ENCODE measurements at places on chromosomes 6 and 20. TPM values are rescaled to one million over a fixed set of nuclear protein-coding genes. Genes with fewer than 3 reads are reported as not detected.

DNA sequence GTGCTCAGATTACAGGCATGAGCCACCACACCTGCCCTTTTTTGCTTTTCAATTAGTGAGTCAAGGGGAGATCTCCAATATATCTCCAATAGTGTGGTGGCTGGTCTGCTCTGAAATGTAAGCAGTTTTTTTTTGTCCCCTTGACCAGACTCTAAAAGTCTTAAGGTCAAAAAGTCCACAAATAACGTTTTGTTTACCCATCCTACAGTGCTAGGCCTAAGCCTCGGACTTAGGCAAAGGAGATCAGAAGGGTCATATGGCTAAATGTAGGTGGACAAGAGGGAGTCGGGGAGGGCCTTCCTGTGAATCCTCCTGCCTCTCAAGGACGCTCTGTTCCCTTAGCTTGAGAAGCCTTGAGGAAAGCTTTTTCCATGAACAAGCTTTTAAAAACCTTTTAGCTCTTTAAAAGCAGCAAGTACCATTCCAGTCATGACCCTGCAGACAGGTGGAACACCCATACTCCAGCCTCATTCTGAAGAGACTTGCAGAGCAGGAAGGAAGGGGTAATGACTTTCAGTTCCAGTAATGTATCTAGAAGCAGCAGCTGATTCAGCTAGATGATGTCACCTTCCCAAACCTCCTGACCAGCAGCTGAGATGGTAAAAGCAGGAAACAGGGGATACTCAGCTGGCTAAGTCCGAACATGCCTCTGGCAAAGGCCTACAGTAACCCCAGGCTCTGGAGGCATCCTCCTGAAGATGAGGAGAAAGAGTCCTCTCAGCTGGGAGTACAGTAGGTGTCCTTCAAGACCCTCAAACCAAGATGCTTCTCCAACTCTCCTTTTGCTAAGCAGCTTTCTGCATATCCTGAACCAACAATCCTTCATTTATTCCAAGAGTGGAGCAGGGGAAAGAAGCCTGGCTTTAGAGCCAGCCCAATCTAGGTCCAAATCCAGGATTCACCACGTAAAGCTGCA, 23.6 kb downstream of the BCL2L1 start:
- H3K4me1 ChIP-seq = peaks cover 58% of the 10 kb centered on the region
- H3K27ac ChIP-seq = peak overlapping the region; percentile 6
- DNase-seq = no peak

GRCh38 chr6:144285548-144285797, 338 bp downstream of the UTRN start:
- no peaks in the 10 kb centered on the region for H3K27me3 ChIP-seq
- H3K4me1 ChIP-seq = peaks cover 20% of the 10 kb centered on the region
- H3K4me3 ChIP-seq = peak overlapping the region; percentile 65
- no peak for DNase-seq

The LY6G6D gene
- not detected for polyA plus RNA-seq

The POPDC3 gene
- not detected for polyA plus RNA-seq

GRCh38 chr6:159249752-159250151, 80.6 kb downstream of the FNDC1 start:
- DNase-seq = no peak
- no peak overlapping the region for H3K27ac ChIP-seq
- no peaks in the 10 kb centered on the region for H3K4me1 ChIP-seq
- no peaks in the 10 kb centered on the region for H3K36me3 ChIP-seq
- H3K27me3 ChIP-seq = no peaks in the 10 kb centered on the region

DNA sequence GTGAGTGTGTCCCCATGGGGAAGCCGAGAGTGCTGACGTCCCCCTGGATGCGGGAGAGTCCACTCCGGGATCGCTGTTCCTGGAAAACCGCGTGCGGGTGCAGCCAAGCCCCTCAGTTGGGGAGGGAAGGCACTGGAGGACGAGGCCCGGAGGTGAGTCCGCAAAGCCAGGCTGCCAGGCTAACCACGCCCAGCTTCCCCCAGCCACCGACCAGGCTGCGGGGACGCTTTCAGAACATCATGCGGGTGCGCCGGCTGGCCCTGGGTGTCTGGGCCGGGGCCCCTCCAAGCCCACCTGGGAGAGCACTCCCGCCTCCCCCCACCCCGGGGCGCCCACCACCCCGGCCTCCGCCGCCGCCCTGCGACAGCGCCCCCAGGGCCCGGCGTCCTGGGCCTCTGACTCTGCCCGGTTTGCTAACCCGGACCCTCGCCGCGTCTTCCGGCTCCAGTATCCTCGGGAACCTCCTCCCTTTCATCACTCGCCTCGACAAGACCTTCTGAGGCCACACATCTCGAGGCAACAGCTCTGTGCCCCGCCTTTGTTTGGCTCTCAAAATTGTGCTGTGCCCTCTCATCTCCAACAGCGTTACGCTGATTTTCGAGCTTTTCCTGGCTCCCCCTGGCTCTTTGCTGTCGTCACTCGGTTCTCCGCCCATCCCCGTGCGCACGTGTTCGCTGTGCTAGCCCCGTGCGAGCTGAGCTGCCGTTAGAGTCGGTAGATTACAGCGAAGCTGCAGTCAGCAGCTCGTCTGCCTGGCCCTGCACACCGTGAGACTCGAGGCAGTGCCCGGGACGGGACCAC, 47.1 kb upstream of the ENTPD6 start:
- no peak overlapping the region for H3K27ac ChIP-seq
- DNase-seq = peak; percentile 67
- peak overlapping the region; percentile 40 for H3K4me3 ChIP-seq
- H3K27me3 ChIP-seq = no peaks in the 10 kb centered on the region
- H3K36me3 ChIP-seq = no peaks in the 10 kb centered on the region

GRCh38 chr6:138492113-138492512, 7.2 kb downstream of the NHSL1 start:
- H3K27me3 ChIP-seq = no peaks in the 10 kb centered on the region
- no peak for DNase-seq
- no peak overlapping the region for H3K4me3 ChIP-seq
- no peaks in the 10 kb centered on the region for H3K4me1 ChIP-seq
- no peaks in the 10 kb centered on the region for H3K36me3 ChIP-seq
- no peak overlapping the region for H3K27ac ChIP-seq

DNA sequence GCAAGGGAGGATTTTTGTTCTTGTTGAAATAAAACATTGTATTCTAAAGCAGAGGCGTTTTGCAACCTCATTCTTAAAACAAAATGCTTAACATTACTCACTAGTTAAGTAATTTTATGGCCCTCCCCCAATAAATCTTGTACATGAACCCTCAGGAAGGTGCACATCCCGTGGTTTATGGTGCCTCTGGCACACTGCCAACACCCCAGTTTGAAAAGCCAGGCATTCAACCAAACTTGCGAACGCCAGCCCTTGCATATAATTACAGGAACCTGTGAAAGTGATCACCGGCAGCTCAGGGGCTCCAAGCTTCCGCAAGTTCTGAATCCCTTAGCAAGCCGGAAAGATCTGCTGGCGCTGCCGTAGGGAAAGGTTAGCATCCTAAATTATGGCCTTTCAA, 1109.0 kb upstream of the FLRT3 start:
- H3K4me3 ChIP-seq = no peak overlapping the region
- H3K27me3 ChIP-seq = no peaks in the 10 kb centered on the region
- no peaks in the 10 kb centered on the region for H3K4me1 ChIP-seq
- H3K27ac ChIP-seq = no peak overlapping the region

The ID1 gene
- polyA plus RNA-seq = 1.4 TPM

The PRRT1 gene
- polyA plus RNA-seq = not detected

The SYCP2L gene
- not detected for polyA plus RNA-seq

- no peaks in the 10 kb centered on the region for H3K4me1 ChIP-seq
- no peak for DNase-seq
- H3K27me3 ChIP-seq = no peaks in the 10 kb centered on the region
- no peak overlapping the region for H3K27ac ChIP-seq
- no peak overlapping the region for H3K4me3 ChIP-seq
- no peaks in the 10 kb centered on the region for H3K36me3 ChIP-seq
These were observed 60.9 kb downstream of the C6orf58 start for GRCh38 chr6:127637830-127638409.

DNA sequence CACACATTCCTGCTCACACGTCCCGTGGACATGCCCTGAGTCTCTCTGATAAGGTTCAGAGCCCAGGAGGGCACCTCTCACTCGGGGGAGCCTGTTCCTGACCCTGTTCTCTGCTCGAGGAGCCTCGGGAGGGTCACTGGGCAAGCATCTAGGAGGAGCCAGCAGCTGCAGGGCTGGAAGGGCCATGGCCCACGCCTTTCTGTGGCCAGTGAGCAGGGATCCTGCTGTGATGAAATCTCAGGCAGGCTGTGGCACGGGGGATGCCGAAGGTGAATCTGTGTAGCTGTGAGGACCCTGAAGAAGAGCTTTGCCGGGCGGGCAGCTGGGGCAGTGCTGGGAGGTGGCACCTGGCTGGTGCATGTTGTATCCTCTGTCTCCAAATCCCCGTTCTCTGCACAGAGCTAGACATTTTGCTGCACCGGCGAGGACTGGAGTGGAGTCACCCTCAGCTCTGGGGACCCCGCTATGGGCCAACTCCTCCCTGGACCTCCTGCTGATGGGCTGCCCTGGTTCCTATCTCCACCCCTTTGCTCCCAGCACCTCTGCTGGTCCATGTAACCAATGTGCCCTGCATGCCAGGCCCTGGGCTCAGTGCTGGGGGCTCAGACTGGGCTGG, 7.1 kb upstream of the NPBWR2 start:
- H3K4me3 ChIP-seq = no peak overlapping the region
- no peak for DNase-seq

The SLCO4A1 gene
- polyA plus RNA-seq = not detected

The CFB gene
- not detected for polyA plus RNA-seq

The HLA-DOB gene
- polyA plus RNA-seq = 2.8 TPM

The NRSN1 gene
- polyA plus RNA-seq = not detected

DNA sequence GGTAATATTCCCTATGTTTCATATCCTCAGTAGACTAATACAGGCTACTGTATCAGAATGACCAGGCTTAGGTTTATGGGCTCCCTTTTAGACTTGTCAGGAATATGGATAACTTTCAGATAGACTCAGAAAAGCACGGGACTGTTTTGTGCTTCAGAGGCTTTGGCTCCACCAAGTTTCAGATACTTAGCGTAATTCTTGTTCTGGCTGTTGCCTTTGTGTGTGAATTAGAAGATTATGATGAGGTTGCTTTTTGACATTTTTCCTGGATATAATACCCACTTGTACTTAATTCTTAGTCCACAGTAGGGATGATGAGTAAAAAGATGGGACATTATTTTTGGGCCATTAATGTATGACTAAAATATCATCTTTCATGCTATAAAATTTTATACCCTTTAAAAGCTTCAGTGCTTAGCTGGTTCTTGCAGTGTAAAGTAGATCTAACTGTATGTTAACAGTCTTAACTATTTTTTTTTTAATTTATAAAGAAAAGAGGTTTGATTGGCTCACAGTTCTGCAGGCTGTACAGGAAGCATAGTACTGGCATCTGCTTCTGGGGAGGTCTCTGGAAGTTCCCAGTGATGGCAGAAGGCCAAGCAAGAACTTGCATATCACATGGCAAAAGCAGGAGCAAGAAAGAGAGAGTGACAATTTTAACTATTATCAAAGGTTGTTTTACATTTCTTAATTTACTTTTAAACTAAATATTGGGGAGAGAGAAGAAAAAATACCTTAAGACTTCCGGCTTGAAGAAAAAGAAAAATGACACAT, 120.7 kb downstream of the ZFAND3 start:
- no peaks in the 10 kb centered on the region for H3K36me3 ChIP-seq
- no peak overlapping the region for H3K27ac ChIP-seq
- H3K27me3 ChIP-seq = no peaks in the 10 kb centered on the region
- DNase-seq = no peak

The ZNF334 gene
- not detected for polyA plus RNA-seq

The GINS1 gene
- 0.62 TPM for polyA plus RNA-seq

The BTN2A1 gene
- 15.9 TPM for polyA plus RNA-seq

The HEY2 gene
- not detected for polyA plus RNA-seq

DNA sequence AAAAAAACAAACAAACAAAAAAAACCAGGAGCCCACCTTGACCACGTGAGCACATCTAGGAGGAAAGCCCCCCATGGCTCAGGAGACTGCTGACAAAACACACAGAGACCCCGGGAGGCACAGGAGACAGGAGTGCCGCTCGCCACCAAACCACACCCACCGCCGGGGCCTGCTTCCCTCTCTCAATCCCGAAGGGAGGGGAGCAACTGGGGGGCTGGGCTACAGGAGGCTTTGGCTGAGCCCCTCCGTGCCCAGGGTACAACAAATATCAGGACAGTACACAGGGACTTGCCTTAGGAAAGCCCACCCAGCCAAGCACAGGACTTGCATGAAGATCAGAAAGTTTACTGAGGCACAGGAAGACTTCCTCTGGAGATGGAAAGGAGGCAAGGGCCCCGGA, 102.5 kb downstream of the TAF4 start:
- H3K36me3 ChIP-seq = no peaks in the 10 kb centered on the region
- no peak overlapping the region for H3K4me3 ChIP-seq
- H3K27me3 ChIP-seq = no peaks in the 10 kb centered on the region
- H3K27ac ChIP-seq = no peak overlapping the region

The FKBP1C gene
- not detected for polyA plus RNA-seq
